ENCODE measurements at places on chromosomes 11 and 22. TPM values are rescaled to one million over a fixed set of nuclear protein-coding genes. Genes with fewer than 3 reads are reported as not detected.

The VWA5A gene
- total RNA-seq: 7.6 TPM

The CNIH2 gene
- total RNA-seq: 0.28 TPM

The SLC16A8 gene
- 0.18 TPM for total RNA-seq

The LYVE1 gene
- under 0.01 TPM for total RNA-seq

Data from smooth muscle cell of bladder (primary cell).